Activated CD4-positive, CD25-positive, alpha-beta regulatory T cell treated with anti-CD3 and anti-CD28 coated beads, Interleukin-2, amount 50 U/mL, for 16 hours (primary cell): ENCODE measurements at places on chromosomes 13 and 19.

GRCh38 chr13:95403349-95404140 is 102.3 kb upstream of the ABCC4 start:
- DNase-seq = no peak

DNA sequence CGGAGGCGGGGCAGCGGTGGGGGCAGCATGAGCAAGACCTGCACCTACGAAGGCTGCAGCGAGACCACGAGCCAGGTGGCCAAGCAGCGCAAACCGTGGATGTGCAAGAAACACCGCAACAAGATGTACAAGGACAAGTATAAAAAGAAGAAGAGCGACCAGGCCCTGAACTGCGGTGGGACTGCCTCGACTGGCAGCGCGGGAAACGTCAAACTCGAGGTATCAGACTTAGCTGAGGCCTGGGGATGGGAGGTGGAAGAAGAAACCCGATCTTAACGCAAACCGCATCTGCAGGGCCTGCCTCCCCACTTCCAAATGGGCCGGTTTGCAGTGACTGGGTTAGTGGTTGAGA is 693 bp downstream of the RFXAP start:
- DNase-seq = no peak

GRCh38 chr19:16084067-16084685 is 7.9 kb downstream of the TPM4 start:
- DNase-seq = no peak

DNA sequence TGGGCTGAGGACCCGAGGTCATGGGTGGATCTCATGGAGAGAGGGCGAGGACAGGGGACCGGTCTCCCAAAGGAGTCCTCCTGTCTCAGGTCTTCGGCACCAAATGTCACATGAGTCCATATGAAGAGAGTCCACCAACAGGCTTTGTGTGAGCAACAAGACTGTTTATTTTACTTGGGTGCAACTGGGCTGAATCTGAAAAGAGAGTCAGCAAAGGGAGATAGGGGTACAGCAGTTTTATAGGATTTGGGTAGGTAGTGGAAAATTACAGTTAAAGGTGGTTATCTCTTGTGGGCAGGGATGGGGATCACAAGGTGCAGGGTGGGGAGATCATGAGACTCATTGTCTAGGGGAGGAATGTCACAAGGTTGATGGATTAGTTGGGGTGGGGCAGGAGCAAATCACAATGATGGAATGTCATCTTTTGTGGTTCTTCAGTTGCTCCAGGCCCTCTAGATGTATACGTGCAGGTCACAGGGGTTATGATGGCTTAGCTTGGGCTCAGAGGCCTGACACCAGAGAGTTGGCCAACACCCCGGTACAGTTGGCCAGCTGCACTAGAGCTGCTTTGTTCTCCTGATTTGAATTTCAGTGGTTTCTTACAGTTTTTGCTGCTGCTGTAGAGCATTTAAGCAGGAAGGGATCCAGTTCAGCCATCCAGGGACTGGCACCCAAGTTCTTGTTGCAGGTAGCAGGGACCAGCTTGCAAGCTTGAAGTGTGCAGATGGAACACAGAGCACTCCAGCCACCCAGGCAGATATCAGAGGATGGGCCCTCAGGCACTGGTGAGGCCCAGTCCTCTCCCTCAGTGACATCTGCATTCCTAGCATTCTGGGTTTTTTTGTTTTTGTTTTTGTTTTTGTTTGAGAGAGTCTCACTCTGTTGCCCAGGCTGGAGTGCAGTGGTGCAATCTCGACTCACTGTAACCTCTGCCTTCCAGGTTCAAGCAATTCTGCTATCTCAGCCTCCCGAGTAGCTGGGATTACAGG is 26.4 kb upstream of the IGFL1 start:
- DNase-seq = no peak

DNA sequence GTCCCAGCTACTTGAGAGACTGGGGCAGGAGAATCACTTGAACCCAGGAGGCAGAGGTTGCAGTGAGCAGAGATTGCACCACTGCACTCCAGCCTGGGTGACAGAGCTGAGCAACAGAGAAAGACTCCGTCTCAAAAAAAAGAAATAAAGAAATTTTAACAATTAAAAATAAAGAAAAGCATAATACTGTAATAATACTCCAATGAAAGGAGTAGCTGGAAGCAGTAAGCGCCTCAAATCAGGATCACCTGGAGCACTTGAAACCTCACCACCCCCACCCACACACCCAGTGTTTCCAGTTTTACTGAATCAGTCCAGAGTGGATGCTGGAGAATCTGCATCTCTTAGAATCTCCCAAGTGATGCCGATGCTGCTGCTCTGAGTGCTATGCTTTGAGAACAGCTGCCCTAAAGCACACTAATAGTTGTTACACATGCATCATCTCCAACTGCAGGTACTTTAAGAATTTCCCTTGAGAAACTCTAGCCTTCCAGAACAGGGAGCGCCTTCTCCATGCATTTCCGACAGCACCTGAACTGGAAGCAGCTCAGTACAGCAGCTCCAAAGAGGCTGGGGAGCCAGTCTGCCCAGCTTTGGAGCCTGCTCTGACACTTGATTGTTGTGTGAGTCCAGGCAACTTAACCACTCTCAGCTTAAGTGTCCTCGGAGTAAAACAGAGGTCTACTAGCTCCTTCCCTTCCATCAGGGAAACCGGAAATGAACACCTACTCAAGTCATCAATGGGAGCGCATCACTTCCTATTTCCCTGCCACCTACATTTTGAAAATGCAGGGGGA is 2.9 kb downstream of the ABCC4 start:
- no peak for DNase-seq

GRCh38 chr13:28531077-28531844 is 36.3 kb upstream of the FLT1 start:
- no peak for DNase-seq

DNA sequence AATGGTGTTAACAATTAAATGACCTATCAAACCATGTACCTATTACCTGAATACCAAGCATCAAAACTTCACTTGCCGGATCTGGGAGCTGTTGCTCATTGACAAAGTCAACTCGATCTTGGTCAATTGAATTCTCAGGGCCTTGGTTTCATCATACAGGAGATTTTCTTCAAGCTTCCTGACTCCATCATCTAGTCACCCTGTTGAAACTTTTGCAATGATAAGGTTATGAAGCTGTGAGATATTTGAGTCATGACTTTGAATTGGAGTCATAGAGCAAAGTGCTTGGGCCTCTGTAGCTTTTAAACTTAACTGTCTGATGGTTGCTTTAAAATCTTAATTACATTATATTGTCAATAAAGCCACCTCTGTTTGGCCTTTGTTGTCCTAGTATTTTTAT is 260.9 kb downstream of the COG6 start:
- DNase-seq = no peak

GRCh38 chr19:56474308-56474707 is 2.8 kb downstream of the ZNF667 start:
- DNase-seq = no peak

GRCh38 chr19:51161266-51161665 is 19.2 kb downstream of the SIGLEC7 start:
- no peak for DNase-seq

- no peak for DNase-seq
Observed at GRCh38 chr13:35512271-35512920, 35.9 kb upstream of the MAB21L1 start.

DNA sequence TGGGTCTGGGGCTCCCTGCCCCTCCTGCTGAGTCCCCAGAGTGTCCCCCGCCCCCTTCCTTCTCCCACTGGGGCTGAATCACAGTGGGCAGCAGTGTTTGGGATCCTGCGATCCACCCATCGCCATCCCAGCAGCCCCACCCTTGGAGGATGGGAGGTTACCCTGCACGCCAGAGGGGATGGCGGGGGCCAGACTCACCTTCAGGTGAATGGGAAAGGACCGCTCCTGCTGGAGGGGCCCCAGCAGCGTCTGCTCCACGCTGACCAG is 569 bp downstream of the DLEU7 start:
- no peak for DNase-seq

GRCh38 chr19:13505761-13506470 is 363 bp downstream of the CACNA1A start:
- no peak for DNase-seq

DNA sequence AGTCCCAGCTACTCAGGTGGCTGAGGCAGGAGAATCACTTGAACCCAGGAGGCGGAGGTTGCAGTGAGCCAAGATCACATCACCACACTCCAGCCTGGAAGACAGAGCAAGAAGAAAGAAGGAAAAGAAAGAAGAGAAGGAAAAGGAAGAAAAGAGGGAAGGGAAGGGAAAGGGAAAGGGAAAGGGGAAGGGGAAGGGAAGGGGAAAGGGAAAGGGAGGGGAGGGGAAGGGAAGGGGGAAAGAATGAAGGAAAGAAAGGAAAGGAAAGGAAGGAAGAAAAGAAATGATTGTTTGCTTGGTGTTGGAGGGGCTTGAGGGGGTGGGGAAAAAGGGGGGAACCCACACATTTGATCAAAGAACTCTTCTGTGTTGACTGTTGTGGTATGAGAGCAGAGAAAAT is 10.0 kb downstream of the PMIS2 start:
- no peak for DNase-seq

- no peak for DNase-seq
Observed at GRCh38 chr19:46554161-46554560, 47.0 kb upstream of the CALM3 start.

GRCh38 chr13:112058941-112059340 is 8.0 kb upstream of the SOX1 start:
- DNase-seq = no peak

DNA sequence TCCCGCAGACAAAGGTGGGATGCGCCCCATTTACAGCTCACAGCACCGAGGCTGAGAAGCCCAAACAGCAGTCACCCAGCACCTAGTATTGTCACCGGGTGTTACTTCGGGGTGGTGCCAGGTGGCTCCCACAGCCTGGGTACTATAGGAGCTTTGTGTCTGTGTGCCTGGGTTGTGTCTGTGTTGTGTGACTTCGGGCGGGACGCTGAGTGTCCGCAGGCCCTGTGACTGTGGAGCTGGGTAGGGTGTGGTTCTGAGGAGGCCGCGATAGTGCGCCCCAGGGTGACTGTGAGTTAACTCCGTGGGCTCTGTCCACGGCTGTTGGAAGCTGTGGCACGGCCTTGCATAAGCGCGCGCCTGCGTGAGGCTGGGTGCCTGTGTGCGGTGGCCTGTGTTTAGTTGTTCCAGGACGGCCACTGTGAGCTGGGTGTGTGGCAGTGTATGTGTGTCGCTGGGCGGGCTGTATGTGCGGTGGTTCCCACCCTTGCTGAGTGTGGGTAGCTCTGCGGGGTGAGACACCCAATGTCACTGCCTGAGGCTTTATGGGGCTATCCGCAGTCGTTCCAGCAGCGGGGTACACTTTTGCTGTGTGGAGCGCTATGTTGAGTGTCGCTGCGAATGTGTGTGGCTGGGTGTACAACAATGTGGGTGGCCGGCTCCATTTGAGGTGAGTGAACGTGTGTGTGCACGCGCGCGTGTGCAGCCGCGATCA is 559 bp upstream of the SSBP4 start:
- DNase-seq = no peak

DNA sequence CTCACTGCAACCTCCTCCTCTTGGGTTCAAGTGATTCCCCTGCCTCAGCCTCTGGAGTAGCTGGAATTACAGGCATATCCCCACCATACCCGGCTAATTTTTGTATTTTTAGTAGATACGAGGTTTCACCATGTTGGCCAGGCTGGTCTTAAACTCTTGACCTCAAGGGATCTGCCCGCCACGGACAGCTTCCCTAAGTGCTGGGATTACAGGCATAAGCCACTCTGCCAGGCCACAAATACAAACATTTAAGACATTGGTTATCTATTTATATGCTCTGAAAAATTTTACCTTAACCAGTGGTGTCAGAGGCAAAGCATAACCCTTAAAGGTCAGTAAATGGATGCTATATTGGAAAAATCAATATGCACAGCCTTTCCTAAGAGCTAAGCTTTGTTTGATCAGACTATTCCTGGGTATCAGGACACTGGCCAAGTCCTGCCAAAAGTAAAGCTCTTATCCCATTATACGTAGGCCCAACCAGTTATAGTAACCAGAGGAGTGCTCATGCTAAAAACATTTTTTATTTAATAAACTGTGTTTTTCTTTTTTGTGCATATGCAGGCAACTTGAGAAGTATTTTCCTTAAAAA is 56.4 kb upstream of the STARD13 start:
- DNase-seq = no peak

- no peak for DNase-seq
Observed at GRCh38 chr19:21094347-21095025, 12.5 kb downstream of the ZNF714 start.

DNA sequence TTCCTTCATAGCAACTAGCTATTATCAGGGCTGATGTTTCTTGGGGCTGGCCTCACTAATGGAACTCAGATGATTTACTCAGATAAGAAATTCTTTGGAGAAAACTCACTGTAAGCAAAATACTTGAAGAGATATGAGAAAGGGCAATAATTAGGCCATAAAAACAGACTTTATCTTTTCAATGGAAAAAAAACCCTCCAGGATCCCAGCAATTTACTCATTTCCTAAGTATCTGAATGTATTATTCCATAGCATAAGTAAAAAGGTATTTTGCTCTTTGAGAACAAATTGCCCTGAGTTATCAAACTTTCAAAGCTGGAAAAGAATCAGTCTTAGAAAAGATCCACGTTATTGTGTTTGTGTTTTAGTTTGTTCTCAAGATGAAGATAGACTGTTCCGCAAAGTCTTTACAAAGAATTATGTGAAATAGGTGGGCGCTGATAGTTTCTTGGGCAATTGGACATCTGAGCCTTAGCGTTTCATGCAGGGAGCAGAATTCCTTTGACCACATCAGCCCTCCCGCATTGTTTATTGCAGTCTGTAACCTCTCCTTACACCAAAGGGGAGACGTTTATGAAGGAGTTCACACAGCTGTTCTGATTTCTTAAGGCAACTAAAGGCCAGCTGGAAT is 29.1 kb upstream of the CSNK1A1L start:
- no peak for DNase-seq

DNA sequence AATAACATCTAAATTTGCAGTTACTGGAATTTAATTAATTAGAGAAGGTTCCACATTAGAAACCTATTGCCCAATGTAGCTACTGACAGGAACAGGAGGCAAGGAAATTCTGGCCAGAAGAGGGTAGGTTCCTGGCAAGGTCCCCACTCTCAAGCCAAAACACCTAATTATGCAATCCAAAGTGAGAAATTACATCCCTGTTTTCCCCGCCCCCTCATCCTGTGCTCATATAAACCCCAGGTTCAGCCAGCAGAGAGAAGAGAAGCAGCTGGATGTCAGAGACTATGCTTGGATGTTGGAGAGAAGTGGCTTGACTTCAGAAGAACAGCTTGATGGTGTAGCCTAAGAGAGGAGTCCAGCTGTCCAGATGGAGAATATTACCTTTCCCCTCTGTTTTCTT is 951.3 kb upstream of the PRR20A start:
- DNase-seq = no peak
